IMR-90 (cell line): ENCODE measurements at places on chromosomes 12 and 14.
A peak's percentile ranks its signal among the peaks of the same experiment; 100 is the strongest.

DNA sequence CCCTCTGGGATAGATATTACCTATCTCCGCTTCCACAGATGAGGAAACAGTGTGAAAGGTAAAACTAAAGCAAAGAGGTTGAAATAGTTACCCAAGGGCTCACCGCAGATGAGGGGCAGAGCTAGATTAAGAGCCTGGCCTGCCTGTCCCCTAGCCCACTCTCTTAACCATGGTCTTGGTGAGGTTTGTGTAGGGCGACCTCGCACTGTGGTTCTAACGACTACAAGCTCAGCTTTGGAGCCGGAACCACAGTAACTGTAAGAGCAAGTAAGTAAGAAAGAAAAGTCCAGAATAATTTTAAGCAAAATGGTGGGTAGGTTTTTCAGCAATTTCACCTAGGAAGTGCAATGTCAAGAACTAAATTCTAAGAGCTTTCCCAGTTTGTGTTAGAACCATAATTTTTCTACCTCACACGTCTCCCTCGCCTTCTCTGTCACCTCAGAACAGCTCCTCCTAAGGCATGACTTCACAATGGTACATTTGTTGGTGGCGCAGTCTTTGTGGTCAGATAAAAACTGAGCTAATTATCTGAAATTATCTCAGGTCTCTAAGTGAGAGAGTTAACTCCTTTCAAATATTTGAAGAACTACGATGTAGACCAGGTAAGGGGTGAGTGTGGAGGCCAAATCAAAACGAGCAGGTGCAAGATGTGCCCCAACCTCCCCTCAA lies 64.8 kb downstream of the DAD1 start:
- DNase-seq, result no peak

DNA sequence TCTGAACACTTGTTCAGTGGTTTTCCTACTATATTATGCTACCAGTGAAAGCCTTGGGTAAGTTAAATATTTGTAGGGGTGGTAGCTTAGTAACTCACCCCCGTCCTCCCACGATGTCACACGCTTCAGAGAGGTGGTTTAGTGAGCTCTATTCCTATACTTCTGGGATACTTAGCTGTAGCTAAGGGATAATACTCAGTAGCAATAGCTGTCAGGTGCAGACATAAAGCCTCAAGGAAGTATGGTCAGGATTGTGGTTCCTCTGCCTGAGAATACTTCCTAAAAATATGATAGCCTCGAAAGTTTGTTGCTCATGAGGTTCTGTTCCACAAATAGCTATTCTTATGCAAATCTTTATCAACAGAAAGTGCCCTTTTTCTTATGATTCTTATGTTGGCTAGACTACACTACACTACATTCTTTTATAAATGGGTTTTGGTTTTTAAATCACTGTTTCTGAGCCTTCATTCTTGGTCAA lies 11.9 kb downstream of the DLST start:
- DNase-seq, result no peak

GRCh38 chr12:3728686-3729085 lies 24.2 kb downstream of the CRACR2A start:
- no peak for DNase-seq

- peak; percentile 64 for DNase-seq
Observed at GRCh38 chr14:71659159-71659558, 273.1 kb upstream of the RGS6 start.

DNA sequence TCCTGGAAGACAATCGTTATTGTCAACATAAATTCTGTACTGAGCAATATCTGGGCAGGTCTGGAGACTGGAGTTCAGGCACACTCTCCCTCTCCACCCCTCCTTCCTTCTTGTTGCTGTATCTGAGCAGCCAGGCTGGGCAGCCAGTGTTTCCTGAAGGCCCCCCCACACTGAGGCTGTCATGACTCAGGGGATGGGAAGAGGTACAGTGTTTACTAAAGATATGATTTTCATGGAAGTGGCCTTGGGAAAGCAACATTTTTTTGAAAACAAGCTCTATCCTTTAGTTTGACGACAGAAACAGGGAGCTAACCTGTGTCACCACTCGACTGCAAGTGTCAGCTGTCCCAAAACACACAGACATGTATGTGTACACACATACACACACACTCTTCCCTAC lies 1485.4 kb upstream of the TMEM132C start:
- no peak for DNase-seq

DNA sequence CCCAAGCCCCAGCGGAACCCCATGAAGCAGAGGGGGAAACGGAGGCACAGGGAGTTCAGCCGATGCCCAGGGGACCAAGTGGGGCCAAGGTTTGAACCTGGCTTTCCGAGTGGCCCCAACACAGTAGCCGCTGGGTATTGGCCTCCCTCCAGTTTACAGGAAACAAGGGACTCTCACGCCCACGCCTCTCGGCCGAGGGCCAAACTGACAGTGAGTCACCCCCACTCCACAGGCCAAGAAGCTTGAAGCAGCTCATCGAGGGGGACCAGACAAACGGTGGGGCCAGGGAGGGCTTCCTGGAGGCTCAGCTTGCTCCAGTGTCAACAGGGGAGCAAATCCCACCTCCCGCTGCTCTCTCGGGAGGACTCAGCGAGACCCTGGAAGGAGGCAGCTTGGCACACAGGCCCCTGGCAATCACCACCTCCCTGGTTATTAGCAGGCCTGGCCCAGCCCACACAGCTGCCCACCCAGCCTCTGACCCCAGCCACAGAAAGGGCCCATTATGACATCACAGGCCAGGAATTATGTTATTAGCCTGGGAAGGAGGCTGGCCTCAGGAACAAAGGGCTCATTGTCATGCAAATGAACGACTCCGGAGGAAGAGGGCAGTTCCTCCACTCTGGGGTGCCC lies 54.6 kb downstream of the NCOR2 start:
- peak; percentile 98 for DNase-seq

DNA sequence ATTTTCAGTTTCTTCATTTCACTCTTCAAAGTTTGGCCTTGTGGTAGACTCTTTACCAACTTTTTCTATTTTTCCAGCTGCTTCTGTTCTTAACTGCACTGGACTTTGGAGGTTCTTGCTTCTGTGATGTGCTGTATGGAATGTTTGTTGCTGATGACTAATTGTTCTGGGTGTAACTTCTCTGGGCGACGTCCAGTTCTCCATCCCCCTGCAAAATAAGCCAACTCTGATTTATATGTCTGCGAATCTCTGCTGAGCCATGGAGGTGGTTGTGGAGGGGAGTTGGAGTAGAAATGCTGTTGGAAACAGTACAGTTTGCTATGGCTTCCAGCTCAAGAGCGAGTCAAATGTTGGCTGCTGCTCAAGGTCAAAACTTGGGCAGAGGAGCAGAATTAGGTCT lies 113.9 kb upstream of the DYRK2 start:
- DNase-seq, result peak; percentile 70

- DNase-seq, result no peak
Observed at GRCh38 chr12:111650912-111651311, 34.8 kb downstream of the BRAP start.

DNA sequence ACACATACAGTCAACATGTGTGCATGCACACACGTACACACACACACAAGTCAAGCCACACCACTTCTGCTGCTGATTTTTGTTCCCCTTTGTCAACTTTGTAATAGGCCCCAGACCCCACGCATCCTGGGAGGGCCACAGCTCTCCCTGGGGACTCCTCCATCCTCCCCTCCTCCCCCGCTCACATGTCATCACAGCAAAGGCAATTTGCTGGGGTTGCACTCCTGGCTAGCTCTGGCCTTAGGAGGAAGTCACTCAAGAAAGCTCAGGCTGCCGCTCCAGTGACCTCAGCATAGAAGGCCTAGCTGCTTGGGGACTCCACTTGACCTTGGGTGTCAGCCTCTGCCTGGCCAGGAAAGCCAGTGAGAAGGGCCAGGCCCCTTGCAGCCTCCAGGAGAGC lies 27.2 kb downstream of the NGB start:
- DNase-seq, result no peak

- DNase-seq, result no peak
Observed at GRCh38 chr12:54475537-54475936, 2.1 kb upstream of the GTSF1 start.

DNA sequence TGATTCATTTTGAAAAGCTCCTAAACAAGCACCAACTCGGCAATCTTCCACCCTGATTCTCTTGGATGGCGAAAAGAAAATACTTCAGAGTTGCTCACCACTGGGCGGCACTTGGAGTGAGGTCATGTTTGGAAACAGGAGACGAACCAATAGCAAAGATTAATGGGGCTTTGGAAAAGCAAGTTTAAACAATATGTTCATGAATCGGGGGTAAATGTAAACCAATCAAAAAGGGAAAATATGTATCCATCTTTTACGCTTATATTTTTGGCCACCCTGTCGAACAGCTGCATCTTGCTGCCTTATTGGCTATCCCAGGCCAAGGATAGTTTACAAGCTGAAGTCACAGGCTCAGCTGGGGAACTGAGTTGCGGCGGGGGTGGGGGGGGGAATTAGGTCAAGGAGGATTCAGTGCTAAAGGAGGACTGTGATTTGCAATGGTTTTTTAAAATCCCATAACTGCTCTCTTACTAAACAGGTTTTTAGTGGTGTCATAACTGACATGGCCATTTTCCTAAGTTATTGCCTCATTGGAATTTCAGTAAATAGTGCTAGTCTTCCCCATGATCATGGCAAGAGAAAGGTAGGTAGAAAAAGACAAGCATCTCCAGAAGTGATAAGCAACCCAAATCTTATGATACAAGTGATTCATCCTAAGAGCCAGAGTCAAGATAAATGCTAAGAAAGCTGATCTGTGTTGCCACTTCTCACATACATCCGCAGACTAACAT lies 210.6 kb downstream of the PHLDA1 start:
- DNase-seq, result peak; percentile 97

GRCh38 chr12:18851271-18851670 lies 113.4 kb downstream of the CAPZA3 start:
- DNase-seq, result no peak

DNA sequence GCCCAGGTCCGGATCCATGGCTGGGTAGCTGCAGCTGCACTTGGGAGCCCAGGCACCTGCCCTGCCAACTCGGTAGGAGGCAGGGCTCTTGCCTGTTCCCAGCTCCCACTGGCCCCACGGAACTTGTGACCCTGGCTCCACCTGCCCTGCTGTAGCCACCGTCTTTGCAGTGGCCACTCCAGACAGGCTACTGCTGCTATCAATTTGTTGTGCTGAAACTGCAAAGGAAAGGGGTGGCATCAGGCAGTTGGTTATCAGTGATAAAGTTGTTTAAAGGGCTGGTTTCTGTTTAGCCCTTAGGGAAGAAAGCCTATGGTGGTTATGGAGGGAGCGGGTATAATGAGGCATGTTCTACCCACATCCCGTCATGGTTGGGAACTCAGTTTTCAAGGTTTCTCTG lies 32.1 kb upstream of the ARID2 start:
- DNase-seq, result no peak

GRCh38 chr14:105487986-105488777 lies 1.5 kb downstream of the CRIP1 start:
- no peak for DNase-seq

GRCh38 chr12:94602024-94602423 lies 48.3 kb downstream of the TMCC3 start:
- DNase-seq, result no peak

- no peak for DNase-seq
Observed at GRCh38 chr12:91722072-91722471, 423.6 kb downstream of the BTG1 start.

DNA sequence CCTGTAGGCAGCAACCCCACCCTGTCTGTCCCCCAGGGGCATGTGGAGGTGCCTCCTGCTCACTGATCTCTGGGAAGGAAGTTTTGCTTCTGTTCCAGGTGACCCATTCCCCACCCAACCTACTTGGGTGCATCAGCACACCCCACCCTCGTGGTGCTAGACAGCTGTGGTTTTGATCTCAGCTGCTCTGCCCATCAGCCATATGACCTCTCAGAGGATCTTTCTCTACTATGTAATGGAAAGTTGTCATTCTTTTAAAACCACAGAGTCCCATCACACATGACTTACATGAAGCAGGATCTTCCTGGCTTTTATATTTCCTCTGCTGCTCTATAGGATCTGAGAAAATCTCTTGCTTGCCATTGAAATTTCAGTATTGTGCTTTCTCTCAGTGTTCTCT lies 13.5 kb upstream of the KRT82 start:
- DNase-seq, result no peak

GRCh38 chr12:87096082-87096585 lies 839.9 kb upstream of the MGAT4C start:
- no peak for DNase-seq

DNA sequence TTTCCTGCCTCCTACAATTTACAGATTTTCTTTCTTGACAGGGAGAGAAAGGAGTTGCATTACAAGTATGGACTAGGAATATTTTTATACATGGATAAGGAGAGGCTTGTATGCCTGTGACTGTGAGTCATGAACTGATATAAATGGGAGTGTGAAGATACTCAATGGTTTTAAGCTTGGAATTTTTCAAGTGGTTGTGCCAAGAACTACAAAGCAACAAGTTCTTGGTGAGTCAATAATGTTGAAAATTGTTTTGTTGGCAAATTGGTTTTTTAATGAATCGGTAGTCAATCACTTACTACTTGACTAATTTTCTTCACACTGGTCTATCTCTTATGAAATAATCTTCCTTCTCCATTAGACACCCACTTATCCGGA lies 58.9 kb upstream of the HMGA2 start:
- peak; percentile 80 for DNase-seq

DNA sequence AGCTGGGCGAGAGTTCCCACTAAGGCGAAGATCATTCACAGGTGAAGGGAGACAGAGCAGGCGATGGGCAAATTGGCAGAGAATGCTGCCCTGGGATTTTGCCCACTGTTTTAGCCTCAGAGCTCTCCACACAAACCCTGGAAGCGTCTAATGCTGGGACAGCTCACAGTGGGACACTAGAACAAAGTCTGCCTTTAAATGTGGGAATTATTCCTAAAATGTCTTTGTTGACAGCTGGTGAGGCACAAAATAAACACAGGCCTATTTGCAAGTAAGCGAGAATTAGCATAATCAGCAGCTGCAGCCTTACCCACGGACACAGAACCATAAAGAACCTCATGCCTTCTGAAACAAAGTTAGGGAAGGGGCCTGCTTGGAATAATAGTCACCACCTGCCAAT lies 824.5 kb downstream of the AACS start:
- no peak for DNase-seq

DNA sequence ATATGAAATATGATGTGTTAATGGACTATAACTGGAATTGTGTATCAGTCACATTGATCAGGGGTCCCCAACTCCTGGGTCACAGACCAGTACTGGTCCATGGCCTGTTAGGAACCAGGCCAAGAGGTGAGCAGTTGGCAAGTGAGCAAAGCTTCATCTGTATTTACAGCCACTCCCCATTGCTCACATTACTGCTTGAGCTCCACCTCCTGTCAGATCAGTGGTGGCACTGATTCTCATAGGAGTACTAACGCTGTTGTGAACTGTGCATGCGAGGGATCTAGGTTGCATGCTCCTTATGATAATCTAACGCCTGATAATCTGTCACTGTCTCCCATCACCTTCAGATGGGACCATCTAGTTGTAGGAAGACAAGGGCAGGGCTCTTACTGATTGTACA lies 72.3 kb downstream of the CDK17 start:
- no peak for DNase-seq

- no peak for DNase-seq
Observed at GRCh38 chr14:27049701-27050100, 451.9 kb upstream of the NOVA1 start.
